Uterus (tissue), 4 donors: ENCODE measurements at places on chromosomes 2 and 18.

DNA sequence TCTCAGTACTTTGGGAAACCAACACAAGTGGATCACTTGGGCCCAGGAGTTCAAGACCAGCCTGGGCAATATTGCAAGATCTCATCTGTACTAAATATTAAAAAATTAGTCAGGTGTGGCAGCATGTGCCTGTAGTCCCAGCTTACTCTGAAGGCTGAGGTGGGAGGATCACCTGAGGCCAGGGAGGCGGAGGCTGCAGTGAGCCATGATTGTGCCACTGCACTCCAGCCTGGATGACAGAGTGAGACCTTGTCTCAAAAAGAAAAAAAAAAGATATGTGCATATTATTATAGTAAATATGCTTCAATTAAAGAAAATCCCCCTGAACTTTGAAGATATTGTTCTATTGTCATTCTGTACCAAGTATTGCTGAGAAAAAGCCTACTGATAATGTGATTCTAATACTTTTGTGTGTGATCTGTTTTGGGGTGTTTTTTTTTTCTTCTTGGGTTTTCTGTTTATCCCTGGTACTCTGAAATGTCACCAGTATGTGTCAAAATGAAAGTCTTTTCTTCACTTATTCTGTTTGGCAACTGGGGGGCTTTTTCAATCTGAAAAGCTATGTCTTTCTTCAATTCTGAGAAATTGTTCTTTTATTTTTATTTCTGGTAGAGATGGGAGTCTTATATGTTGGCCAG is 13.2 kb downstream of the NEURL3 start:
- H3K27me3 ChIP-seq: no peaks in the 10 kb centered on the region
- H3K4me3 ChIP-seq: no peak overlapping the region
- H3K36me3 ChIP-seq: no peaks in the 10 kb centered on the region
- no peaks in the 10 kb centered on the region for H3K4me1 ChIP-seq
- H3K27ac ChIP-seq: no peak overlapping the region
- DNase-seq: no peak

DNA sequence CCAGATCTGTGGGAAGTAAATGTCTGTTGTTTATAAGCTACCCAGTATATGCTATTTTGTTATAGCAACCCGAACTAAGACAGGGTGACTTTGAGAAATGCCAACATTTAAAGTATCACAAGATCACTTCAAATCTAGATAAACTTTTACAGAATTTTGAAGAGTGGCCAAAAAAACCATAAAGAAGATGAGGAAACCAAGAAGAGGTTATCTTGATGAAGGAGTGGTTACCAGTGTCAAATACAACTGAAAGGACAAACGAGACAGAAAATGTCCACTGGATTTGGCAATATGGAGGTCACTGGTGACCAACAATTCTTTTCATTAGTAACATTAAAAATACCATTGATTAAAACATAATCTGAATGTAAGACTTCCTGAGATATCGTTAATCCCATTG is 235.7 kb downstream of the DYM start:
- DNase-seq: no peak
- H3K27ac ChIP-seq: no peak overlapping the region
- no peaks in the 10 kb centered on the region for H3K27me3 ChIP-seq
- H3K4me3 ChIP-seq: no peak overlapping the region

- H3K36me3 ChIP-seq: no peaks in the 10 kb centered on the region
- no peak overlapping the region for H3K4me3 ChIP-seq
- no peak for DNase-seq
- no peaks in the 10 kb centered on the region for H3K4me1 ChIP-seq
- no peaks in the 10 kb centered on the region for H3K27me3 ChIP-seq
Observed at GRCh38 chr2:19577723-19578122, 219.3 kb upstream of the OSR1 start.

DNA sequence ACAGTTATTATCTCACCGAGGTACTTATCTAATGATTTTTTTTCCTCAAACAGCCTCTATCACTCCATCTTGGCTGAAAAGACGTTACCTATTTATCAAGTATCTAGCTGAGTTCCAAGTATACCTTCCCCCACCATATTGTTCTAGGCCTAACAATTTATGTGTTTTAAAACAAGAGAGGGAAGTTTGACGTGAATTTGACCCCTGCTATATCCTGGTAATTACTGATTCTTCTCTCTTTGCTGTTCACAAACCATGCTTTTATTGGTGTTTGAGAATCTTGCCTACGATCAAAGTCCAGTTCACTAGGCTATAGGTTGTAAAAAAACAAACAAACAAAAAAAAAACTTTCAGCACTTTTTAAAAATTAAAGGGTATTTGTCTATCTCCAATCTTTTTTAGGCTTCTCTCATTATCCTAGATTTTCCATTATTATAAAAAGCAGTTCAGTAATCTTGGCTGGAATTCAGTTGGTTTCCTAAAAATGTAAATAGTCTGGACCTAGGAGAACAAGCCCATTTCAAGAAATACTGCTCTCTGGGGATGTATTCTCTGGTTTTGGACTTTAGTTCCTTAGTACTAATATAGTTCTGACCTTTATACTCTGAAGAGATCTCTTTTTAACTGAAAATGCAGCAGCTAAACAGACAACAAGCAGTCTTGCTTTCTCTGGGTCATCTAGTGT is 505.4 kb downstream of the CPS1 start:
- H3K4me1 ChIP-seq: no peaks in the 10 kb centered on the region
- H3K27ac ChIP-seq: no peak overlapping the region
- no peaks in the 10 kb centered on the region for H3K36me3 ChIP-seq

GRCh38 chr2:29516767-29517166 is 401.6 kb downstream of the CLIP4 start:
- no peak overlapping the region for H3K27ac ChIP-seq
- H3K36me3 ChIP-seq: no peaks in the 10 kb centered on the region
- H3K4me3 ChIP-seq: no peak overlapping the region
- DNase-seq: no peak
- H3K27me3 ChIP-seq: no peaks in the 10 kb centered on the region

GRCh38 chr18:23811176-23811575 is 121.9 kb downstream of the LAMA3 start:
- H3K27me3 ChIP-seq: no peaks in the 10 kb centered on the region
- no peak for DNase-seq
- H3K4me3 ChIP-seq: no peak overlapping the region
- H3K27ac ChIP-seq: no peak overlapping the region

GRCh38 chr2:18924886-18925285 is 335.5 kb upstream of the NT5C1B start:
- no peaks in the 10 kb centered on the region for H3K36me3 ChIP-seq
- no peak overlapping the region for H3K27ac ChIP-seq
- H3K4me3 ChIP-seq: no peak overlapping the region
- no peak for DNase-seq

DNA sequence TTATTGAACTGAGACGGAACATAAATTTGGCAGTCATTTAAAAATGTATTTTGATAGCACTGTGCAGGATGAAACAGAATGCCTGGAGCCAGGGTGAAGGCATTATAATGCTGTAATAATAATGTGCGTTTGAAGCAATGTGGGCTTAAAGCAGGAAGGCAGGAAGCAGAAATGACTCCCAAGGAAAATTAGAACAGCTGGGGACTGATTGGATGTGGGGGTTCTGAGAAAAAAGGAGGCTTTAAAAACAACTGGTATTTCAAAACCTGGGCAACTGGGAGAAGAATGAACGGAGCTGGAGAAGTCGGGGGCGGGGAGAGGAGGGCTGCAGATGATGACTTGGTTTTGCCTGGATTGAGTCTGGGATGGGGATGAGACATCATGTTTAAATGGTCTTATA is 12.6 kb downstream of the FAM124B start:
- no peaks in the 10 kb centered on the region for H3K4me1 ChIP-seq
- DNase-seq: no peak
- H3K36me3 ChIP-seq: no peaks in the 10 kb centered on the region
- no peaks in the 10 kb centered on the region for H3K27me3 ChIP-seq
- H3K27ac ChIP-seq: no peak overlapping the region

GRCh38 chr2:227482638-227483340 is 10.8 kb downstream of the AGFG1 start:
- no peak for DNase-seq
- H3K27me3 ChIP-seq: no peaks in the 10 kb centered on the region
- H3K36me3 ChIP-seq: no peaks in the 10 kb centered on the region
- H3K4me3 ChIP-seq: no peak overlapping the region

DNA sequence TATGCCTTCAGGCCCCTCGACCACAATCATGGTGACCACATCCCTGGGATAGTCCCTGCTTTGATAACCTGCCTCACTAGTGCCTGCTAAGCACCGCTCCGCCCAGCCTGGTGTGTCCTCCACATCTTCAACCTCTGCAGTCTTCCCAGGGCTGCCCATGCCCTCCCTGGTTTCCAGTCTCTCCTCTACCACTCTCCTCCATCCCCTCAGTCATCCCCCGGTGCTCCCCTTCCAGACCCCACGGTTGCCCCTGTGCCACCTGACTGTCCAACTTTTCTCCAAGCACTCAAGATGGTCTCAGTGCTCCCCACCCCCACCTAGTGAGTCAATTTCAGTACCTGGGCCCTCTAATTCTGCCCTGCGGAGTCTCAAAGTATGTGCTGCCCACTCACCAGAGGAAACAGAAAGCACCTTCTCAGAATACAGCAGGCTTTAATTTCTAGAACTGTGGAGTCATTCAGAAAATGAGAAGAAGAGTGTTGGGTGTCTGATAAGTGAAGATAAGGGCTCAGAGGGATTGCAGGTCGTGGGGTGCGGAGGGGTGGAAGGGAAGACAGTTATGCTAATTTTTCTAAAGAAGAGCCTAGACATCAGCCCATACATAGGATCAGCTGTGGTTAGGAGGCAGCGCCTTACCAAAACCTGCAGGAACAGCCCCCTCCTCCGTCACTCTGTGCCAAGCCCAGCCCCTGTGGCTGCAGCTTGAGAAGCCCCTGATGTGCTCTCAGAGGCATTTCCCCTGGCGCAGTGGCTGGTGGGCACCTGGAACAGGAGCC is 53.6 kb upstream of the CAB39 start:
- H3K27ac ChIP-seq: no peak overlapping the region
- DNase-seq: no peak
- no peak overlapping the region for H3K4me3 ChIP-seq
- no peaks in the 10 kb centered on the region for H3K4me1 ChIP-seq

GRCh38 chr2:25570161-25570845 is 103.1 kb downstream of the DTNB start:
- H3K27ac ChIP-seq: no peak overlapping the region
- no peaks in the 10 kb centered on the region for H3K4me1 ChIP-seq
- H3K36me3 ChIP-seq: no peaks in the 10 kb centered on the region
- no peak overlapping the region for H3K4me3 ChIP-seq

- no peaks in the 10 kb centered on the region for H3K27me3 ChIP-seq
- H3K4me1 ChIP-seq: no peaks in the 10 kb centered on the region
- H3K4me3 ChIP-seq: no peak overlapping the region
- no peak overlapping the region for H3K27ac ChIP-seq
- H3K36me3 ChIP-seq: no peaks in the 10 kb centered on the region
Observed at GRCh38 chr2:55148269-55148668, 83.8 kb downstream of the CLHC1 start.

DNA sequence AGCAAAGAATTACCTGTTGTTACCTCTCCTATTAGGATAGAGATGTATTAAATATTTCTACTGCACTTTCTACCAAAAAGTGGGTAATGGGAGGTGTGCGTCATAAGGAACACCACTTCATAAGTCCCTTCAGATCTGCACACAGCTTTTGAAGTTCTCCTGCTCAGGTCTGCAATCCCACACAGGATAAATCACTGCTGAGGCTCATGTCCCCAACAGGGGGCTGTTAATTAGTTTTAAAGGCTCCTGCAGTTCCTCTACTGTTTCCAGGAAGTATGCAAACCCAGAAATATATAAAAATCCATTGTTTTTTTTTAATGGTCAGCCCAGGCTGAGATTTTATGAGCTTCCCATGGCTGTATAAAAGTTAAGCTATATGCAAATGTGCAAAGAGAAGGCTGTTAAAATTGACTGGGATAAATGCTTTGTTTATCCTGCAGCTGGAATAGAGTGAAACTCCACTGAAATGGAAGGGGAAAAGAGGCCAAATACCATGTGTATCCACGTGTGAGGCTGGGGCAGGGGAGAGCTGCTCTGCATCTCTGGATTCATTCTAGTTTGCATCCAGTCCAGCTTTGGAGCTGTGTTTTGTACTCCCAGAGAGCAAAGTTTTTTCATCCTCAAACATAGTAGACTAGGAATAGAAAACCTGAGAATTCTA is 903.7 kb downstream of the TDRD15 start:
- no peaks in the 10 kb centered on the region for H3K36me3 ChIP-seq
- no peak overlapping the region for H3K27ac ChIP-seq
- no peaks in the 10 kb centered on the region for H3K27me3 ChIP-seq
- no peak for DNase-seq

GRCh38 chr18:34970106-34970505 is 71.1 kb upstream of the MAPRE2 start:
- no peaks in the 10 kb centered on the region for H3K27me3 ChIP-seq
- no peaks in the 10 kb centered on the region for H3K4me1 ChIP-seq
- H3K27ac ChIP-seq: no peak overlapping the region

- H3K4me3 ChIP-seq: no peak overlapping the region
- H3K27ac ChIP-seq: no peak overlapping the region
- no peaks in the 10 kb centered on the region for H3K36me3 ChIP-seq
- no peaks in the 10 kb centered on the region for H3K4me1 ChIP-seq
- H3K27me3 ChIP-seq: no peaks in the 10 kb centered on the region
- no peak for DNase-seq
Observed at GRCh38 chr2:100910111-100910510, 90.2 kb downstream of the NPAS2 start.

DNA sequence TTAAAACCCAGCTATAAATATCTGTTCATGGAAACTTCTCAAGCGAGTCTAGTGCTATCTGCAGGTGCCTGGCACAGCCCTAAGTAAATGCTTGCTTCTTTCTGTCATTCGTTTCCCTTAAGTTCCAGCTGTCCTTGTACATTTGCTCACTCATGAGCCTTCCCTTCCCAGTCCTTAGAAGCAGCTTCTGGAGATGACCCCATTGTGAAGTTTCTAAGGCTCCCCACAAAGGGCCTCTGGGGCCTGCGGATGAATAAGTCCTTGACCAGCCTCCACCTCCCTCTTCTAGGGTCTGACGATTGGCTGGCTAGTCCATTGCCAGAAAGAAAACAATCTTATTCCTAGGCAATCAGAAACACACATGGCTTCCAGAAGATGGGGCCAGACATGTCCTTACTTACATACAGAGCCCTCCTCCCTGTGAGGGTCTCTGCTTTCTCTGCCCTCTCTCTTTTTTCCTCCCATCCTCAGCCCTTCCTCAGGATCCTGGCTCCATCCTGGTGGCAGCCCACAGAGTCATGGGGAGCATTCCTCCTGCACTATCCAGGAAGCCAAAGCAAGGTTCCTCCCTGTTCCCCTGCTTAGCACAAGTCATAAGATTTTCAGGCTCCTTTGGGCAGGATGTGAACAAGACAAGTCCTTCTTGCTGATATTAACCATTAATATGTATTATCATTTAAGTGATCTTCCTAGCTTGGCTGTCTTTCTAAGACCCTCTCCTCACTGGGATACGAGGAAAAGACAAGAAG is 87.3 kb downstream of the TNFRSF11A start:
- H3K4me1 ChIP-seq: no peaks in the 10 kb centered on the region
- H3K27ac ChIP-seq: no peak overlapping the region
- no peak for DNase-seq
